ENCODE measurements at places on chromosomes 3 and 15. TPM values are rescaled to one million over a fixed set of nuclear protein-coding genes. Genes with fewer than 3 reads are reported as not detected.

DNA sequence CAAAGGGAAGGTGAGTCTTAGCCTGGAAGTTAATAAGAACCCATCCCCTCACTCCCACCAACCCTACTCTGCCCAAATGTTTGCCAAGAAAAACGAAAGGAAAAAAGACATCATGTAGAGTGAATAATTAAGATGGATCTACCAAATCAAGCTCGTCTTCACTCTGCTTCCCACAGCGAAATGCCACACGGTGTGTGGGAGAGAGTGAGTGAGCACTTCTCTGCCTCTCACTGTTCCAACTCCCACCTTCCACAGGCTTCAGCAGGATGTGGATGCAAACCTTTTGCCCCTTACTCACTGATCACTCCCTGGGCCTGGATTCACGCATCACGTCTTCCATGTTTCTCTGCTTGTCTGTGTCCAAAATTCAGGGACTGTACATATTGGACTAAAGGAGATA lies 85.4 kb downstream of the WDR76 start:
- H3K27ac ChIP-seq = peak overlapping the region; percentile 96
- peaks cover 58% of the 10 kb centered on the region for H3K4me1 ChIP-seq
- H3K36me3 ChIP-seq = 0 out of 2 replicates have a peak, but pooled peaks cover 3% of the 10 kb centered on the region
- H3K4me3 ChIP-seq = peak overlapping the region; percentile 77

GRCh38 chr3:178485756-178486155 lies 50.5 kb upstream of the KCNMB2 start:
- no peaks in the 10 kb centered on the region for H3K4me1 ChIP-seq
- H3K36me3 ChIP-seq = no peaks in the 10 kb centered on the region
- no peak overlapping the region for H3K4me3 ChIP-seq
- H3K27me3 ChIP-seq = no peaks in the 10 kb centered on the region
- no peak overlapping the region for H3K27ac ChIP-seq
- DNase-seq = no peak

GRCh38 chr15:85542895-85543331 lies 162.5 kb downstream of the AKAP13 start:
- peaks cover 35% of the 10 kb centered on the region for H3K36me3 ChIP-seq
- no peak overlapping the region for H3K4me3 ChIP-seq
- H3K27me3 ChIP-seq = no peaks in the 10 kb centered on the region
- H3K4me1 ChIP-seq = peaks cover 33% of the 10 kb centered on the region

DNA sequence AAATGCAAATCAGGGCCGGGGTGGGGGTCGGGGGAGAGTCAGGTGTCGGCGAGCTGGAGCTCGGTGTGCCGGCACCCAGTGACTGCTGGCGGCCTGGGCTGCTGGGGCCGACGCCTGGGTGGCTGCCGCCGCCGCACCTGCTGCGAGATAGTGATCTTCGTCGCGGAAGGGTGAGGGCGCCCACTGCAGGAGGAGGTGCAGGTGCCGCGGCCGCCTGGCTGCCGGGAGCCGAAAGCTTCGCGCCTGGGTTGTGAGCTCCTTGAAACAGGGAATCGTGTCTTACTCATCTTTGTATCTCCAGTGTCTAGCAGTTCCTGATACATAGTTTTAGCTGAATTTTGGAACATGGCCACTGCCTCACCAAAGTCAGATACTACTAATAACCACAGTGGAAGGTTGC lies 64.0 kb upstream of the CPOX start:
- H3K4me3 ChIP-seq = no peak overlapping the region
- no peak overlapping the region for H3K27ac ChIP-seq
- H3K4me1 ChIP-seq = no peaks in the 10 kb centered on the region

The PAK6 gene
- total RNA-seq = not detected

DNA sequence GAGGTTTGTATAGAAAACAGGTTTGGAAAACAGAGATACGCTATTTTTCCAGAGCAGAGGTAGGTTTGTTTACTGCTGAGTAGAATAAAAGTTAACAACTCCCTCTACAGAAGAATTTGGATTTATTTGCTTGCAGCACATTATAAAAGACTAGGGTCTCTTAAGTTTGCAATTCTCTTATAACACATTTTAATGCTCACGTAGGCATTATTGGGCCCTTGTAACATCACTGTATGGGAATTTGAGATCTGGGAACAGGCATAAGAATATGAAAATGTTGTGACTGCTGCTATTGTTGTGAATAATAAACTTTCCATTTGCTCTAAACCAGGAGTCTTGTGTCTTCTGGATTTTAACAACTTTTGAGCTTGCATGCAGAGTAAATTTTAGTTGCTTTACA lies 128.3 kb upstream of the CADM2 start:
- no peak overlapping the region for H3K4me3 ChIP-seq
- H3K4me1 ChIP-seq = no peaks in the 10 kb centered on the region
- no peaks in the 10 kb centered on the region for H3K27me3 ChIP-seq

The TRIM59 gene
- 39.0 TPM for total RNA-seq

DNA sequence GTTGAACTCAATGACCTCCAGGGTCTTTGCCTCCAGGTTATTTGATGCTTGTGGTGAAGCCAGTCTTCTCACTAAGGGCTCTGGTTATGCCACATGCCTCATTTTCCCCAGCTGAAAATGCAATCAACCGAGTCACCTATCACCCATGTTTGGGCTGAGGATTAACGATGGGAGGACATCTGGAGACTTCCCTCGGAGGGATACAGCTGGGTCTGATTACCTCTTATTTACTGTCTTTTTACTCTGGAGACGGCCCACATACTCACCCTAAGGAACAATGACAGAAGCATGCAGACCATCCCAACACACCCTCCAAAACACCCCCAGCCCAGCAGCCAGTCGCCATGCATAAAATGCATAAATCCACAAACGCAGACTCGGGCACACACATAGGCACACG lies 187.4 kb downstream of the OPA1 start:
- peaks cover 19% of the 10 kb centered on the region for H3K4me1 ChIP-seq
- no peak overlapping the region for H3K4me3 ChIP-seq
- H3K27ac ChIP-seq = no peak overlapping the region
- DNase-seq = no peak
- peaks cover 22% of the 10 kb centered on the region for H3K27me3 ChIP-seq
- no peaks in the 10 kb centered on the region for H3K36me3 ChIP-seq

The SAXO2 gene
- 1.2 TPM for total RNA-seq

DNA sequence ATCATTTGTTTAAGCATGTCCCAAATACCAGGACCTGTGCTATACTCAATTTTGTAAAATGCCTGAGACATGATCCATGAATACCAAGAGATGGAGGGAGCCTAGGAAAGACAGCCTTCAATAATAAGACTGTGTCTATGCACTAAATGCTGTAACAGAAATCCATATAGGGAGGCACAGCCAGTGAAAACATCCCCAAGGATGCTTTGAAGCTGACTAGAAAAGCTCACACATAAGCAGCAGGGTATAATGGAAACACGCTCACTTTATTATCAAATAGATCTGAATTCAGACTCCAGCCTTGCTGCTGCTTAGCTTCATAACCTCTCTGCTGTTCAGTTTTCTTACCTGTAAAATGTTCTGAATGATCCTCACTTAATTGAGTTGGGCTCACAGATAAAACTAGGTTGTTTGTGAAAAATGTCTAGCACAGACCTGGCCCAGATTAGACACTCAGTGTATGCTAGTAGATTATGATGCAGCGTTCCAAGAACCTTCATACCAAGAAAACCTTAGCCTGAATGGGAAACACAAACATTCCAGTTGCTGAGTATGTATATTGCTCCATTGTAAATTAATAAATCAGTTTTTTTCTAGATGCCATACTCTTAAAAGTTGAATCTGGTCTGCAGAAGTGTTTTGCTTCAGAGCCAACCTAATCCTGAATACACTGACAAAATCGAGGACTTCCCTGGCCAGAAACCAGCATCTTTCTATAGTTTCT lies 3.8 kb upstream of the LARP6 start:
- H3K4me3 ChIP-seq = no peak overlapping the region
- no peaks in the 10 kb centered on the region for H3K36me3 ChIP-seq
- peak overlapping the region; percentile 98 for H3K27ac ChIP-seq
- peaks cover 52% of the 10 kb centered on the region for H3K4me1 ChIP-seq

The ZSCAN2 gene
- total RNA-seq = 6.5 TPM

GRCh38 chr3:157100608-157101396 lies 59.1 kb downstream of the CCNL1 start:
- no peak overlapping the region for H3K4me3 ChIP-seq
- H3K4me1 ChIP-seq = peaks cover 45% of the 10 kb centered on the region
- no peak overlapping the region for H3K27ac ChIP-seq
- H3K27me3 ChIP-seq = peaks cover 2% of the 10 kb centered on the region
- H3K36me3 ChIP-seq = no peaks in the 10 kb centered on the region
- no peak for DNase-seq
